T-helper 9 cell (primary cell): ENCODE measurements at places on chromosomes 2 and 18.

DNA sequence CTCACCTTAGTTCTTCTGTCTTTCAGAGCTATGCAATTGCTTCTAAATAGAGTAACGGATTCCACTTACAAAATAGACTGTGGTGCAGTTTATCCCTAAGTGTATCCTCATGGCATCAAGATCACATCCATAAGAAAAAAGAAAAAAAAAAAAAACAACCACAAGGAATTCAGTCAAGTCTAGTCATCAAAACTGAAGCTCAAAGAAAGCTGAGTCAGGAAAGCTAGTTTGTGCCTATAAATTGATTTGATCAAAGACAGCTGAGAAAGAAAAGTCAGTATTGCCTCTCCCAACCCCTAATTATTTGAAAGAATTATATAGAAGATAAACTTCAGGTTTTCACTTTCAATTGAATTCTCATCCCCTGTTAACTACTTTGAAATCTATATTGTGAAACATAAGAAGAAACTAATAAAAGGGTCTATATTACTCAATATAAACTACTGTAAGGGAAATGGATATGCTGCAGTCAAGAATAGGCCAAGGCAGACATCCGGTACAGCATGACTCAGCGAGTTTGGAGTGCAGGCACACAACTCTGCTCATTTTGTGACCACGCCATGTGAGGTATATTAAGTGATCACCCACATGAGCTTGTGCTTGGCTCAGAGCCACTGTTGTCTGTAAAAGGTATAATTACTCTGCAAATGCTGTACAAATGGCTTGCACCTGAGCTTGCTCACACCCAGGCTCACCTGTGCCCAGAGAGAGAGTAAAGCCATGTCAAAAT lies 568.1 kb upstream of the CRIM1 start:
- no peak for DNase-seq

- DNase-seq, result no peak
Observed at GRCh38 chr2:217955881-217956493, 46.8 kb downstream of the TNS1 start.

DNA sequence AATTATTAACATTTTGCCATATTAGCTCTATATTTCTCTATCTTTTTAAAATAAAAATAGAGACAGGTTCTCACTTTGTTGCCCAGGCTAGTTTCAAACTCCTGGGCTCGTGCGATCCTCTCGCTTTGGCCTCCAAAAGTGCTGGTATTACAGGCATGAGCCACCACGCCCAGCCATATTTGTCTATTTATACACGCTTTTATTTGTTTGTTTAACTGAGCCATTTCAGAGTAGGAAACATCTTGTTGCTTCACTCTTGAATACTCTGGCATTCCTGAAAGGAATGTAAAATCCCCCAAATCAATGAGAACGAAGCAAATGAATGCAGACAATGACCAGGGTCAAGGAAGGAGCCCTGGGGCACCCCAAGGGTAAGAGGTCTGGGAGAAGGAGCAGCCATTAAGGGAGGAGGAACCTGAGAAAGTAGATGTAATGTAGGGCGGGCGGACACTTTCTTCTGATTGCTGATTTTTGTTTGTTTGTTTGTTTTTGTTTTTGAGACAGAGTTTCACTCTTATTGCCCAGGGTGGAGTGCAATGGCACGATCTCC lies 31.7 kb upstream of the RAB1A start:
- DNase-seq, result no peak

- peak; percentile 18 for DNase-seq
Observed at GRCh38 chr2:136242687-136243277, 124.8 kb upstream of the CXCR4 start.

- DNase-seq, result no peak
Observed at GRCh38 chr2:111667542-111668273, 216.3 kb downstream of the ANAPC1 start.
